GM23248 (cell line): ENCODE measurements at places on chromosomes 7 and 10. TPM values are rescaled to one million over a fixed set of nuclear protein-coding genes. Genes with fewer than 3 reads are reported as not detected.

DNA sequence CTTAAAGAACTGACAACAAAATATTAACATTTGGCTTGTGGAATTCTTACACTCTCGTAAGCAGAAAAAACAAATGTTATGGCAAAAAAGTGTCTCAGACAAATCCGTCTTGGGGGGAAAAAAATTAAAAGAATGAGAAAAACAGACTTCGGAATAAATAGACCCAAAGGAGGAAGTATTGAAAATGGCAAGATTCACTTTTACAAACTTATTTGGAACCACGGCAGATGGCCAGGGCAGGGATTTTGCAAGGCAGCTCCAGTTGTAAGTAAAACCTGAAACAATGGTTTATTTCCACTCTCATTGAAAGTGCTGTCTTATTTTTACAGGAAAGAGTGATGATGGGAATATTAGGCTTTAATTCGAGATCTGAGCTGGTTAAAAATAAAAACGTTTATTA lies 1.5 kb upstream of the ZNF438 start:
- DNase-seq, result peak; percentile 16

GRCh38 chr10:11431216-11431555 lies 180.3 kb downstream of the USP6NL start:
- DNase-seq, result no peak

The MNX1 gene
- not detected in 2 replicates for total RNA-seq

- DNase-seq, result no peak
Measured at GRCh38 chr10:20966426-20966825, 69.3 kb upstream of the NEBL start.

- peak; percentile 20 for DNase-seq
Measured at GRCh38 chr7:130877236-130877990, 143.4 kb upstream of the KLF14 start.

DNA sequence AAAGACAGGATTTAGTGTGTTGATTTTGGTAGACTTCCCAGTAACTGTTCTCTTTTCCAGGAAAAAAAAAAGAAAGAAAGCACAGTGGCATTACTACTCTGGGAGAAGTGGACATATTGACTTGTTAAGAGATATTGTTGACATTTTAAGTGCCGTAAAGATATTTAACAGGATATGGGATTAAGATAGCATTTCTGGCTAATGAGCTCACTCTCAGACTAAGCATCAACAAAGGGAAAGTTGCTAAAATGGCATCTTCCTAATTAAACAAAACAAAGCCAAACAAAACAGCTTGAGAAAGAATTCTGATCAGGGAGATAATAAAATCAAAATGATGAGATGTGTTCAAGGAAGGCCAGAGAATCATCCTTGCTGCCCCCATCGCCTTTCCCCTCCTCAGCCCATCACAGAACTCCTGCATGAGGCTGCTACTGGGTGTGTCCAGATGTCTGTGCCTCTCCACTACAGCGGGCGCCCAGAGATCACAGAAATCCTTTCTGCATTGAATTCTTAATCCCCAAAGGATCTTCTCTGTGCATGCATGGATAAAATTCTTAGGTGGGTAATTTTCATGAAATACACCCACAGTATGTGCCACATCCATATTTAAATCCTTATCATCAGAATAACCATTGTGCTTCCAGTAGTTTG lies 270.5 kb downstream of the POU6F2 start:
- no peak for DNase-seq

GRCh38 chr7:14191686-14192098 lies 202.2 kb upstream of the ETV1 start:
- peak; percentile 90 for DNase-seq

The HOGA1 gene
- total RNA-seq, result 0.22 TPM in 1 of 2 replicates, not detected in the other

- no peak for DNase-seq
Measured at GRCh38 chr10:1734288-1734687, 3.0 kb downstream of the ADARB2 start.

GRCh38 chr10:6239213-6239991 lies 36.7 kb downstream of the PFKFB3 start:
- DNase-seq, result peak; percentile 99

The SPOCK2 gene
- not detected in 2 replicates for total RNA-seq

The ALOX5 gene
- not detected in 2 replicates for total RNA-seq

DNA sequence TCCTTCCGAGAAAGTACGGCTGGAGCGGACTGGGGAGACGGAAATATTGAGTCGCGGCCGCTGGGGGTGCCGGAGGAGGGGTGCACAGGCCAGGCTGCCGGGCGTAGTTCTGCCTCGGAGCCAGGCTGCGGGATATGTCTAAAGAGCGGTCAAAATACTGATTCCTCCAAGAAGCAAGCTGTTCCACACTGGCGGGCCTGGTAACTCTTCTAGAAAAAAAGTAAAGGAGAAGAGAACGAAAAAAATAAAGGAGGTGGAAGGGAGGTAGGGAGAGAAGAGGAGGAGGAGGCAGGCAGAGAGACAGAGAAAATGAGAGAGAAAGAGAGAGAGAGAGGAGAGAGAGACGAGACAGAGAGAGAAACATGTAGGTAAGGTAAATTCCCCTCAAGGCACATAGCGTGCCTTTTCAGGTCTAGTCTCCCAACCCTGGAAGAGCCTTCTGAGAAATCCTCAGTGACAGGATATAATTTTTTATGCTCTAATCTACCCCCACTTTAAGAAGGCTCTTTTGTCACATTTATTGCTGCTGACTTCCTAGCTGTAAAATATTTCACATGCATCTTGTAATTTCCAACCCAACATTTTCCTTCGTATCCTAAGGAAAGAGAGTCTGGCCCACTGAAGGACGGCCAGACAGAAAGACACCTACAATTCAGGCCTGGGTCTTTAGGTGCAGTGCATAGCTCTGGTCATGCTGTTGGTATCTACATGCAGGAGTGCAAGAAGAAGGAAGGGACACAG lies 5.7 kb downstream of the DLX5 start:
- no peak for DNase-seq

The PNLIP gene
- total RNA-seq, result not detected in 2 replicates

The PROSER2 gene
- total RNA-seq, result 1.2 and 1.4 TPM in 2 replicates

The LDB1 gene
- total RNA-seq, result 28.1 and 30.5 TPM in 2 replicates

The CYP26C1 gene
- total RNA-seq, result not detected in 2 replicates

DNA sequence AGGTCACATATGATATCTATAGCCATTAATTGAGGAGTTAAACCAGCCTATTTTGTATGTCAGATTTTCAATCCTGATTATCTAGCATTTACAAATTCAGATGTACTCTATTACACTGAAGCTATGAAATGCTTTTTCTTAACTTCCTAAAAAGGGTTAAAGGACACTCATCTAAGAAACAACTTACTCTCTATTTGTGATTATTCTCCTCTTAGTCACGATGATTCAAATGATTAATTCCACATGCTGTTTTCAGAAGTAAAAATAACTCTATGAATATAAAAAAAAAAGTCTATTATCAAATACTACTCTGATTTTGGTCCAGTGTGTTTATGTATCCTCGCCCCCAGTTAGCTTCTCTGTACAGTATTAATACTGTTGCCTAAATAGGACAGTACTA lies 1199.9 kb downstream of the GATA3 start:
- peak; percentile 88 for DNase-seq

DNA sequence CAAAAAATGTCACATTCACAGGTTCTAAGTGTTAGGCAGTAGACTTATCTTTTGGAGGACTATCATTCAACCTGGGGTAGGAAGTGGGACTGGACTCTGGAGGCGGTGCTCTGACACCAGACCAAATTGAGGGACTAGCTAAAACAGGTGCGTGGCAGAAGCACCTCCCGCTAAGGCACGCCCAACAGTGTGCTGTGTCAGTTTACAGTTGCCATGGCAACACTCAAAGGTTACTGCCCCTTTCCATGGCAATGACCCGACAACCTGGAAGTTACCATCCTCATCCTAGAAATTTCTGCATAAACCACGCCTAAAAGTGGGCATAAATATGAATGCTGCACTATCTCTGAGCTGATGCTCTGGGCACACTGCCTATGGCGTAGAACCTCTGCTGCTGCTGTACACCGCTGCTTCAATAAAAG lies 14.0 kb upstream of the BLNK start:
- DNase-seq, result no peak

DNA sequence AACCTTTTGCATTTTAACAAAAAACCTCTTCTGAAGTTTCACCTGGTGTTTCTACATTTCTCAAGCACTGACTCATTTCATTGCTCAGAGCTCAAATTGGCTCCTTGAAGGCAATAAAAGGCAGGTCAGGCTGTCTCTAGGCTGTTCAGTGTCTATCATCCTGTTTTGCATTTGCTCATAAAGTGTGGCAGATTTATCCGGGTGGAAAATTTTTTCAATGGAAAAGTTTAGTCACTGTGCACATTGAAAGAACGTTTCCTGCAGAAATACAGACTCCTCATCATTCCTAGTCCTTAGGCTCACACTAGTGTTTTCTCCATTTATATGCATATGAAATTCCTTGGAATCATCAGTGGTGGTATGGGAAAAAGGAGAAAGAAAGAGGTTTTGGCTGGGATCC lies 114.2 kb upstream of the DGKB start:
- peak; percentile 22 for DNase-seq

The OR2A5 gene
- total RNA-seq, result not detected in 2 replicates

GRCh38 chr7:70434376-70434775 lies 697.6 kb upstream of the GALNT17 start:
- peak; percentile 2 for DNase-seq

The CYP3A7 gene
- not detected in 2 replicates for total RNA-seq

- no peak for DNase-seq
Measured at GRCh38 chr7:123415625-123416024, 118.8 kb downstream of the IQUB start.

- no peak for DNase-seq
Measured at GRCh38 chr7:424301-424935, 95.2 kb downstream of the PDGFA start.

- no peak for DNase-seq
Measured at GRCh38 chr7:7919449-7919945, 49.1 kb upstream of the GLCCI1 start.

The PIK3AP1 gene
- not detected in 2 replicates for total RNA-seq

DNA sequence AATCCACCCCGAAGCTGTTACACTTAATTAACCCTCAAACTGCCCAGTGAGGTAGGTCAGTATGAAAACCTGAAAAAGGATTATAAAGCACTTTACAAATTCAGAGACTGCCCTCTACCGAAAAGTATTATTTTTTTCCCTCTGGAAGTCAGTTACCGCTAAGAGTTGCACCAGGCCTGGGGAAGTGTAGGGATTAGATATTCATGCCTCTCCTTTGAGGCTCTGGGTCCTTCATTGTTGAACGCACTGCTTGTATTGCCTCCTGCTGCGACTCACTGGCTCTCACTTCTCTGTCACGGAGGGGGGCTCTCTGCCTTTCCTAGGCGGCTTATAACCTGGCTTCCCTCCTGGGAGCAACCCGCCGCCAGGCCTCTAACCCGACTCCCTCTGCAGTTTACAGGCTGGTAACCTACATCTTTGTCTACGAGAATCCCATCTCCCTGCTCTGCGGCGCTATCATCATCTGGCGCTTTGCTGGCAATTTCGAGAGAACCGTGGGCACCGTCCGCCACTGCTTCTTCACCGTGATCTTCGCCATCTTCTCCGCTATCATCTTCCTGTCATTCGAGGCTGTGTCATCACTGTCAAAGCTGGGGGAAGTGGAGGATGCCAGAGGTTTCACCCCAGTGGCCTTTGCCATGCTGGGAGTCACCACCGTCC lies 2.7 kb downstream of the RHBDD2 start:
- DNase-seq, result no peak

GRCh38 chr7:7570584-7570983 lies 3.9 kb downstream of the MIOS start:
- DNase-seq, result no peak

The ARHGAP19 gene
- 5.0 and 5.1 TPM in 2 replicates for total RNA-seq

GRCh38 chr10:49744091-49744685 lies 17.9 kb downstream of the OGDHL start:
- no peak for DNase-seq

DNA sequence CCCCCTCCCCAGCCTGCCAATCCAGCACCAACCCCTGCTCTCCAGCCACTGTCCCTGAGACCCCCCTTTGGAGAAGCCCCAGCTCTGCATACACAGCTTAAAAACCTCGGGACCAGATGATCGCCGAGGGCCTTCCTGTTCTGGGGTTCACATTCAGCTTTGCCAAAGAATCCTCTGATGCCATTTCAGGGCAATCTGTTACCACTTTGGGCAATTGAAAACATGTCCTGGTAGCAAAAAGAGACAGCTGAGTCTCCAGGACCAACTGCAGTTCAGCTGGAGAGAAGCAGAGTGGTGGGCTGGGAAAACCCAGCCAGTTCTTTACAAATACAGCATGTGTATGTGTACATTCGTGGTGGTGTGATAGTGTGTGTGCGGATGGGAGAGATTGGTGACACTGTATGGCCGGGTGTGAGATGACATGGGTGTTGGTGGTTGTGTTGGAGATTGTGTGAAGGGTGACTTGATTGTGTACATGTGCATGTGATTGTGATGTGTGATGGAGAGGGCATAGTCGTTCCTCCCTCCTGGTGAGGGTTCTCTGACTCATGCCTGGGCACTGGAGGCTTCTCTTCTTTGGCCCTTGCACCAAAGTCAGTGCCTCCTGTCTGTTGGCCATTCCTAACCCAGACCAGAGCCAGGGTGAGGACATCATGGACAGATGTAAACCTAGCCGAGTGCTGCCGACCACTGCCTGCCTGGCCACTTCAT lies 48.5 kb upstream of the AQP1 start:
- no peak for DNase-seq

The TAS2R5 gene
- not detected in 2 replicates for total RNA-seq

DNA sequence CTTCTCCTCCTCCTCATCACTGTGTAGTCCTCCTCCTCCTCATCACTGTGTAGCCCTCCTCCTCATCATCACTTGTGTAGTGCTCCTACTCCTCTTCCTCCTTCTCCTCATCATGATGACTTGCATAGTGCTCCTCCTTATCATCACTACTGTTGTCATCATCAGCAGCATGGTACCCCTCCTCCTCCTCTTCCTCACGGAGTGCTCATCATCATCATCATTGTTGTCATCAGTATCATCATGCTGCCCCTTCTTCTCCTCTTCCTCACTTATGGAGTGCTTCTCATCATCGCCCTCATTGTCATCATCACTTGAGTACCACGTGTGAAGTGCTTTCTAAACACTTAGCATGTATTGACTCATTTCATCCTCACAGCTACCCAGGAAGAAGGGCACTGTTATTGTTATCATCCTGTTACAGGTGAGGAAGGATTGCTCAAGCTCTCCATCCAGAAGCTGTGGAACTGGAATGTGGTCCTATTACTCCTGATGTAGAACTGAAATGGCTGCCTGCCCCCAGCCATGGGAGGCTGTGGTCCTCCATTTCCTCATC lies 122.8 kb upstream of the SHH start:
- no peak for DNase-seq

The DPP6 gene
- total RNA-seq, result not detected in 2 replicates

GRCh38 chr7:46680147-46680546 lies 759.1 kb upstream of the IGFBP3 start:
- no peak for DNase-seq

- no peak for DNase-seq
Measured at GRCh38 chr7:139798221-139798620, 20.4 kb upstream of the HIPK2 start.

GRCh38 chr10:33460505-33461294 lies 126.2 kb upstream of the NRP1 start:
- DNase-seq, result peak; percentile 90

GRCh38 chr10:116464257-116464656 lies 36.6 kb downstream of the PNLIPRP3 start:
- DNase-seq, result no peak
